Putamen (tissue), 1 donor: ENCODE measurements at places on chromosomes 5 and 9.

DNA sequence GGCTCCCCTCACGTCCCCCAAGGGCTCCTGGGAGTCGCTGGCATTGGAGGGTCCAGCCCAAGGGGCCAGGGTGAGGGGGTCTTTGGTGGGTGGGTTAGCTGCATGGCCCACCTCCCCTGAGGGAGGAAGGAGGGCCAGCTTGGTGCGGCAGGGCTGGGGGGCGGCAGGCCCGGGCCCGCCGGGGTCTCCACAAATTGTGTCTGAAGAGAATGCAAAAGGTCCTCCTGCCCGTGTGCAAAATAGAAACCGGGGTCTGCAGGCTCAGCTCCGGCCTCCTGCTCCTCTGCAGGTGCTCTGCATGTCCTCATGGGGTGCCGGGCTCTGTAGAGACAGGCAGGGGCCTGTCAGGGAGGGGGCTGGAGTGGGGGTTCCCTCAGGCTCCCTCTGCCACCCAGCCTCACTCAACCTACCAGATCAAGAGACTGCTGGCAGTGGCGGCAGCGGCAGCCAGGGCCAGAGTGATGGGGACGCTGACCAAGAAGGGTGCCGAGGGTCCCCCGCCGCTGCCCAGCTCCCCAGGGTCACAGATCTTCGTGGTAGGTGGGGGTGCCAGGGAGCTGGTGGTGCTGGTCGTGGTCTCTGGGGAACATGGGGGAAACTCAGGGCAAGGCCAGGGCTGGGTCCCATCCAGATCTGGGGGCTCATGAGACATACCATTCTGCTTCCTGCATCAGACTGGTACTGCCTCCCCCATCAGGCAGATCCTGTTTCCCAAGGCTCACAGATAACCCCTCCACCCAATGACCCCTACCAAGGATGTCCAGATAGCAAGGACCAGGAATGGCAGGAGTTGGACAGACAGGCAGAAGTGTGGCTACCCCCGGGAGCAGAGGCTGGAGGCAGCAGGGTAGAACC lies 29.2 kb upstream of the ENHO start:
- DNase-seq, result no peak

DNA sequence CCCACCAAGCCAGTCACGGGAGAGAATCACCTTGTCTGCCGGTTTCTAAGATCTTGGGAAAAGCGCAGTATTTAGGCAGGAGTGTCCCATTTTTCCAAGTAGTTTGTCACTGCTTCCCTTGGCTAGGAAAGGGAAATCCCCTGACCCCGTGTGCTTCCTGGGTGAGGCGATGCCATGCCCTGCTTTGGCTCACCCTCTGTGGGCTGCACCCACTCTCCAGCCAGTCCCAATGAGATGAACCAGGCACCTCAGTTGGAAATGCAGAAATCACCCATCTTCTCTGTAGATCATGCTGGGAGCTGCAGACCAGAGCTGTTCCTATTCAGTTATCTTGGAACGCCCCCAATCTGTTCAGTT lies 116.9 kb downstream of the RAB3C start:
- DNase-seq, result no peak

DNA sequence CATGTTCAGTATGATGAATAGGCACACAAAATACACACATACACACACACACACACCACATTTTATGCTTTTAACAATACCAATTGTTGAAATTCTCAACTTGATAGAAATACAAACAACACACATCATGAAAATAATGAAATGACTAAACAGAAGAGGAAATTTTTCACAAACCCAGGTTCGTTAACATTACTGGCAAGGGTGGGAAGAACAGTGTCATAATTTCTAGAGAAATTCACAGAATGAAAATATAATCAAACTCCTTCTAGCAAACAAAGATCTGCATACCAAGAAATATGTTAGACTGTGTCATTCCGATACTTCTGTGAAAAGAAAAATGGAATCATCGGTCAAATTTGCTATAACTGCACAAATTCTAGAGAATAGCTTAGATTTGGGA lies 41.9 kb downstream of the ST8SIA4 start:
- DNase-seq, result no peak

GRCh38 chr5:168219515-168220410 lies 71.7 kb upstream of the WWC1 start:
- peak; percentile 75 for DNase-seq

DNA sequence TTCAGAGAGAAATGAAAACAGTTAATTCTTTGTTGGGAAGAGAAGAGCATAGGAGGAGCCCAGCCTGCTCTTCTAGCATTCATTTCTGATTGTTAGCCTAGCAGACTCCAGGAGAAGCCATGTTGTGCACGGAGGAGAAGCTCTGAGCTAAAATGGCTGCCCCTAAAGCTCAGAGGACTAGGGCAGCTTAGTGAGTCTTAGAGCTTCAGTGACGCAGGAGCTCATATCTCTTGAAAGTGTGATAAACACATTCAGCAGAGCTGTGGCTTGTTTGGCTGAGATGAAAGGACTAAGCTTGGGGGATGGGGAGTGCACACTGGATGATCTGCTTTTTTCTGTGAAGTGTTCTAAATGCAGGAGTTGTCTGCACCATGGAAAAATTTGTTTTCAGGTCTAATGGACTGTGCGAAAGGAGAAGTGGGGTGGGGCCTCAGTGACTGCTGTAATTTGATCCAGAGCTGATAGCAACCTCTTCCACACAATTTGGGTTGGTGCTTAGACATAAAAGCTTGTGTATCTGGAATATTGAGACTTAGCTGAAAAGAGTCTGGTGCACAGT lies 58.5 kb downstream of the ZNF462 start:
- DNase-seq, result peak; percentile 54

GRCh38 chr9:33255471-33255870 lies 9.0 kb downstream of the BAG1 start:
- no peak for DNase-seq

- DNase-seq, result no peak
Measured at GRCh38 chr9:935348-935965, 41.0 kb upstream of the DMRT3 start.

GRCh38 chr5:112555691-112556090 lies 136.6 kb upstream of the EPB41L4A start:
- no peak for DNase-seq

DNA sequence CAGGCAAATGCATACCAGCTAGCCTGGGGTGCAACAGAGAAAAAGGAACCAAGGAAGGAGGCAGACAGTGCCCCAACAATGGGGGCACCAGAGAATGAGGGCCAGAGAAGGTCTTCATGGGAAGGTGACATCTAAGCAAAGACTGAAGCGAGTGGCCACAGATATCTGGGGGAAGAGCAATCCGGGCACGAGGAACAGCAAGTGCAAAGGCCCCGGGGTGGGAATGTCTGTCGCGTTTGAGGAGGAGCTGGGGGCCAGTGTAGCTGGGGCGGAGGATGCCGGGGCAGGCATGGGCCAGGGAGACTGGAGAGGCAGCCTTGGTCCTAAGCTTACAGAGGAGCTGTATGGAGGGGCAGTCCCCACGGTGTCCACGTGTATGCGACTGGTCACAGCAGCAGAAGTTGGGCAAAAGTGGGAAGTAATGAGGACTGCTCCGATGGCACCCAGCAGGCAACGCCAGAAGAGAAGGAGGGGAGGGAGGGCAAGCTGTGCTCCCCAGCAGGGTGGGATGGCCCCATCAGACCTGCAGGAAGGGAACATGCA lies 19.1 kb downstream of the EEIG1 start:
- no peak for DNase-seq

GRCh38 chr5:135602882-135603721 lies 24.3 kb upstream of the CXCL14 start:
- no peak for DNase-seq

DNA sequence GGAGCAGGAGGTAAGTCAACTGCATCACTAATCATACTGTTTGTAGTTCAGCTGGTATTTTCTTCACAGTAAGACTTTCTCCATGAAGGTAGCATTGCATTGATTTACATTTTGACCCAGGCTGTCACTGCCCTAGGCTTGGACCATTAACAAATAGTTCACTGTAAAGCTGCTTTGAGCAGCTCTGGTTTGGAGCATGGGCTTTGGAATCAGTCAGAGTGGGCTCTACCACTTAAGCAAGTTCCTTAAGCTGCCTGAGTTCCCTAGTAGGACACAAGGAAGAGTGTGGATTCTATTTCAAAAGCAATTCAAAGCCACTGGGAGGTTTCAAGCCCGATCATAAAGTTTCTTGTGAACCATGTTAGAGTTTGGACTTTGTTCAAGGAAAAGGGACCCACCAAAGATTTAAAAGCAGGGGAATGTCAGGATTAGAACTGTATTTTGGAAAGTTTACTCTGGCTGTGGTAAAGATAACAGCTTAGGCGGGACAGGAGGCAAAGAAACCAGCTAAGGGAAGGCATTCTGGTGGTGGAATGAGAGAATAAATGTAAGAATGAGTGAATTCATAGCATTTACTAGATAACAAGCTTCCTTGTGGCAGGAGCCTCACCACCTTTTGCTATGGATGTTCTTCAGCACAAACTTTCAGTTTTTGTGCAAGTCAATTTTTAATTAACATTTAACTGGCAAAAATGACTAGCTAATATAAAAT lies 12.3 kb upstream of the PANK3 start:
- DNase-seq, result no peak

DNA sequence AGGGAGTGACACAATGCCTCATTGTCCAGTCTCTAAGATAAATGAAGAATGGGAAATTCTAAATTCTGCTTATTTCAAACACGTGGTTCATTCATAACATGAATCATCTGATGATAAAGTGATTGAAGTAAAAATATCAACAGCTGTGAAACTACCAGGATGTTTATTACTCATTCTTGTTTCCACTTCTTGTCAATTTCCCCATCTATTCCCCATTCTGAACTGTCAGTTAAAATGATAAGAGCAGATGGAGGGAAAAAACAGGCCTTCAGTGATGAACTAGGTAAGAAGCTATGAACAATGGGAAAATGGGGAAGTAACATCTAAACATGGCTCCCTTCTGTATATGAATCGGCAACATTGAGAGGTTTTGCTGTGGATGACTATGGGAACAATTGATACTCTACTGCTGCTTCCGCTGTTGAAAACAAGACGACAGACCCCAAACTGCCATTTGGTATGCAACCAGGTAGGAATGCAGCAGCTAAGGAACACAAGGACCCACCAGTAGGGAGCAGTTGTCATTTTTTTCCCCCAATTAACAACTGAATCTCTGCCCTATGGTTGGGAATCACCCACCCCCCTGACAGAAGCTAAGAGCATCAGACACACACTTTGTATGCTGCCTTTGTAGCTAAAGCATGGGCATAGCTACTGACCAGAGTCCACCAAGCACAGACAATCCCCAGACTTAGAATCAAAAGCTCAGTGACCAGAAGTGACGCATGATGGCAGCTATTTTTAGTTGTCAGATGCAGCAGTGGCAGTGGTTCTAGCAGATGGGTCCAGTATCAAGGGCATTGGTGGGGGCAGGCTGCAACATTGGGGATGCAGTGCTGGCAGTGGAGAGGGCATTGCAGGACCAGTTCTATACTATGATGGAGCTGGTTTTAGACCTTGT lies 52.9 kb upstream of the ZNF366 start:
- DNase-seq, result no peak

- DNase-seq, result no peak
Measured at GRCh38 chr5:35063414-35063813, 15.7 kb upstream of the AGXT2 start.

GRCh38 chr9:132367613-132368313 lies 13.0 kb upstream of the SETX start:
- DNase-seq, result no peak

- no peak for DNase-seq
Measured at GRCh38 chr5:78005021-78005785, 229.1 kb upstream of the TBCA start.

DNA sequence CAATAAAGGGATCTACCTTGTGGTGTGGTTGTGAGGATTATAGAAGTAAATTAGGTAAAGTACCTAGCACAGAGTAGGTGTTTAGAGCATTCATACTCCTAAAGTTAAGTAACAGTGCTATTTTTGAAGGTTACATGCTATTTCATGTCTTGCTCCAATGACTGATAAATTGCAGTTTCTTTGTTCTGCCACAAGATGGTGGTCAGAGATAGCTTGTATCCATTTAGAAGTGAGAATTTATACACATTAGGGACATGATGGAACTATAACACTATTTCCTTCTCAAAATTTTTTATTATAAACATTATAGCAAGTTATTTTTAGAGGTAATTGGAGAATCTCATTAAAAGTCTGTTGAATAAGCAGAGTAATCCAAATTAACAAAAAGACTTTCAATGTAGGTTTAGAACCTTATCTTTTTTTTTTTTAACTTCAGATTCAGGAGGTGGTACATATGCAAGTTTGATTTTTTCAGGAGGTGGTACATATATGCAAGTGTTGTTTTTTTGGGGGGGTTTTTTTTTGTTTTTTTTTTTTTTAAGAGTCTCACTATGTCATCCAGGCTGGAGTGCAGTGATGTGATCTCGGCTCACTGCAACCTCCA lies 17.1 kb downstream of the MTREX start:
- peak; percentile 55 for DNase-seq

DNA sequence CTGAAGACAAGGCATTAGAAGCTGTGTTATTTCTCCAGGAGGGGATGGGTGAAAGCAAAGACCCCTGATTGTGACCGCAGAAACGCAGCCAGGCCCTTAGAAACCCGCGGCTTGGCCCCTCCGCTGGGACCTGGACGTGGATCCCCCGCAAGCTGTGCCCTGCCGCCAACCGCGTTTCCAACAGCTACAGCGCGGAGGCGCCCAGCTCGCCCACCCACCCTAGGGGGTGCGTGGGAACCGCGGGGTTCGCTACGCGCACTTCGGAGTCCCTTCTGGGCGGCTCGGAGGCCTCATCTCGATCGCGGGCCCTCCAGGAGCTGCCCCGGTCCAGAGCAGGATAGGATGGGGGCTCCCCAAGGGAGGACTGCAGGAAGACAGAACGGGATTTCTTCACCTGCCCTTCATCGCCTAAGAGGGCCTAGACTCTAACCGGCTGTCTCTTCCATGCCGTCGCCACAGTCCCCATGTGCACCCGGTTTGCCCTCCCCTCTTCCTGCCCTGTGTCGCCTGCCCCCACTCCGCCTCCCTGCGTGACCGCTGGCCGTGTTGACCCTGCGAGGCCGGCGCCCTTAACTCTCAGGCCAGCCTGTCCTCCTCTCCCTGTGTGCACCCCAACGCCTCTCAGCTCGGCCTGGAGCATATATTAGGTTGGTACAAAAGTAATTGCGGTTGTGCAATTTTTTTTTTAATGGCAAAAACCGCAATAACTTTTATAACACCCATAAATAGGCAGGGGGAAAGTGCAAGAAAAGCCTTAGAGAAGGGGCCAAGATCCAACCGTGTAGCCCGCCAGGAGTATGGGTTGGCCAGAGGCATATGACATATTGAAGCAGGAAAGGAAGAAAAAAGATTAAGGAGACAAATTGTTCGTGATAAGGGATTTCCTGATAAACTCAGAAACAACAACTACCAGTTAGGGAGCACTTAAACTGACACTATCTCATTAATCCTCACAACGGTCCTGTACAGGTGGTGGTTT lies 68.1 kb upstream of the FREM1 start:
- no peak for DNase-seq
